ENCODE measurements at places on chromosomes 7 and 10.

- DNase-seq: peak; percentile 45
Observed at GRCh38 chr10:50824782-50825181, 60.6 kb downstream of the A1CF start.

GRCh38 chr7:123653162-123653561, 2.5 kb upstream of the LMOD2 start:
- DNase-seq: no peak

GRCh38 chr10:87600581-87600980, 59.1 kb upstream of the PAPSS2 start:
- no peak for DNase-seq

GRCh38 chr7:145105561-145105960, 269.7 kb upstream of the TPK1 start:
- DNase-seq: no peak

GRCh38 chr7:66747881-66748511, 7.5 kb downstream of the RABGEF1 start:
- DNase-seq: no peak

- no peak for DNase-seq
Observed at GRCh38 chr7:151795168-151795811, 81.6 kb downstream of the PRKAG2 start.

GRCh38 chr7:141704112-141704511, 2.1 kb upstream of the DENND11 start:
- no peak for DNase-seq

DNA sequence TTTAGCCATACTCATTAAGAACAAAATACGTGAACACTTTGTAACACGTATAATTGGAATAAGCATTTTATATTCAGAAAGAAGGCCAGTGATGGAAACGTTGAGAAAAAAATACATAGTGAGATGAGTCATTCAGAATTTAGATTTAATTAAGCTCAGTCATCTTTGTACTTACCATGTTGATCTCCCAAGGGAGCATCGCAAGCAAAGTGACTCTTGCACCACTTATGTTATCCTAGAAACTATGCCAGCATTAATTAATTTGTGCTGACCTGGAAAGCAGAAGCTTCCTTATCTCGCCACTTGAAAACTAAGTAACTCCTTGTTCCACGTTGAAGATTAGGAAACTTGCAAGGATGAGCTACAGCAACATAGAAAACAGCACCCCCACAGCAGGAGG, 9.7 kb upstream of the MPP7 start:
- DNase-seq: no peak

- DNase-seq: no peak
Observed at GRCh38 chr7:143408686-143409561, at the start of gene EPHA1. Gene EPHA1, minus strand, starts transcription at chr7:143408856. Its CDS starts 51 bp downstream, at chr7:143408805.

- no peak for DNase-seq
Observed at GRCh38 chr7:26567266-26567665, 275.6 kb downstream of the SNX10 start.
